ENCODE measurements at places on chromosomes 11 and 22. TPM values are rescaled to one million over a fixed set of nuclear protein-coding genes. Genes with fewer than 3 reads are reported as not detected.

The WNT11 gene
- total RNA-seq = 3.4 TPM

The SCGB1A1 gene
- total RNA-seq = 2.0 TPM

The HEPN1 gene
- not detected for total RNA-seq

The MPZL3 gene
- total RNA-seq = 5.8 TPM

The SLC22A12 gene
- total RNA-seq = not detected

The UBE2L6 gene
- total RNA-seq = 53.0 TPM

The SAA1 gene
- 34,062 TPM for total RNA-seq

The LRRC75B gene
- total RNA-seq = 37.7 TPM

The KCNQ1OT1 gene
- 1.2 TPM for total RNA-seq

The VSTM5 gene
- total RNA-seq = not detected

The APLNR gene
- total RNA-seq = 2.4 TPM

The AGBL2 gene
- total RNA-seq = 2.7 TPM

The C11orf98 gene
- 30.4 TPM for total RNA-seq

The P4HA3 gene
- total RNA-seq = 0.23 TPM

The OR8D4 gene
- not detected for total RNA-seq

The TOLLIP gene
- 128 TPM for total RNA-seq

The TRIM49 gene
- not detected for total RNA-seq

The P2RX6 gene
- 0.28 TPM for total RNA-seq

The ACR gene
- 0.83 TPM for total RNA-seq

The CARD18 gene
- not detected for total RNA-seq

The INS gene
- not detected for total RNA-seq

The GGTLC2 gene
- total RNA-seq = not detected

The DNAJB7 gene
- total RNA-seq = not detected

The TMA7B gene
- total RNA-seq = not detected

The KDM4D gene
- 0.23 TPM for total RNA-seq

The OLFML1 gene
- 2.2 TPM for total RNA-seq

The HEPACAM gene
- total RNA-seq = 27.2 TPM

The CFAP68 gene
- 12.5 TPM for total RNA-seq

The PRRG4 gene
- total RNA-seq = 12.2 TPM

The CASP5 gene
- not detected for total RNA-seq

The HEPHL1 gene
- total RNA-seq = not detected

The KDELR3 gene
- 15.2 TPM for total RNA-seq

The EXPH5 gene
- total RNA-seq = 12.8 TPM

The ADM gene
- 9.6 TPM for total RNA-seq

The CNGA4 gene
- not detected for total RNA-seq

The CCDC82 gene
- total RNA-seq = 11.8 TPM

The MMP27 gene
- not detected for total RNA-seq

The SCN3B gene
- total RNA-seq = not detected

The POU2AF3 gene
- 0.58 TPM for total RNA-seq

The TPBGL gene
- not detected for total RNA-seq

The MAP6 gene
- 0.33 TPM for total RNA-seq
